ENCODE measurements at places on chromosomes 1 and 21. TPM values are rescaled to one million over a fixed set of nuclear protein-coding genes. Genes with fewer than 3 reads are reported as not detected.
A peak's percentile ranks its signal among the peaks of the same experiment; 100 is the strongest.

Gene RIPPLY3
- total RNA-seq: not detected

DNA sequence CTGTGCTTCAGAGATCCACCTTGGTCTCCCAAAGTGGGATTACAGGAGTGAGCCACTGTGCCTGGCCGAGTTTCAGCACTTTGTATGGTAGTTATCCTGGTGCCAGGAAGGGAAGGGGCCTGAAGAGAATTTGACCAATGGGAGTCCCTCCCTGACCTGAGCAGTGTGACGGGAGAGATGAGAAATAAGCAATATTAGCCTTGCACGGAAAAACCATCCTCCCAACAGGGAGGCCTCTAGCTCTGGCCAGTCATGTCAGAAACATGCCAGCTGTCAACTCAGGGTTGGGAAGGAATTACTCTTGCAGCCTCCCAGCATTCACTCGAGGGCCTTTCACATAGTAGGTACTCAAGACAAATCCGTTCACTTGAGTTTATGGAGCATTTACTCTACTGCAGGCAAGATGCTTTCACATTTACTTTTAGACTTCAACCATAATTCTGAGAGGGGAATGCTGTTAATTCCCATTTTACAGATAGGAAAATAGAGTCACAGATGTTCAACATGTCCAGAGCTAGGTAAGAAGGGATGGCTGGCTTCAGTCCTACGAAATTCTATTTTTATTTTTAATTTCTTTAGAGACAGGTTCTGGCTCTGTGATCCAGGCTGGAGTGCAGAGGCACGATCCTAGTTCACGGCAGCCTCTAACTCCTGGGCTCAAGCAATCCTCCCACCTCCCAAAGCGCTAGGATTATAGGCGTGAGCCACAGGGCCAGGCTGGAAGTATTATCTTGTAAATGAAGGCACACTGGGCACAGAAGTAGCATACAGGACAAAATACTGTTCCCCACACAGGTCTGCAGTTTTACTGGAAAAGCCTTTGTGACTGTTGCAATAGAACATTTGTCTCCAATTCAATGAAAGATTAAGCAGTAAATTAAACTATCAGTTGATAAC, 3.2 kb upstream of the ATP13A2 start:
- H3K27me3 ChIP-seq: no peaks in the 10 kb centered on the region
- no peak overlapping the region for H3K27ac ChIP-seq
- H3K4me1 ChIP-seq: no peaks in the 10 kb centered on the region
- H3K36me3 ChIP-seq: peaks cover 11% of the 10 kb centered on the region
- DNase-seq: no peak

DNA sequence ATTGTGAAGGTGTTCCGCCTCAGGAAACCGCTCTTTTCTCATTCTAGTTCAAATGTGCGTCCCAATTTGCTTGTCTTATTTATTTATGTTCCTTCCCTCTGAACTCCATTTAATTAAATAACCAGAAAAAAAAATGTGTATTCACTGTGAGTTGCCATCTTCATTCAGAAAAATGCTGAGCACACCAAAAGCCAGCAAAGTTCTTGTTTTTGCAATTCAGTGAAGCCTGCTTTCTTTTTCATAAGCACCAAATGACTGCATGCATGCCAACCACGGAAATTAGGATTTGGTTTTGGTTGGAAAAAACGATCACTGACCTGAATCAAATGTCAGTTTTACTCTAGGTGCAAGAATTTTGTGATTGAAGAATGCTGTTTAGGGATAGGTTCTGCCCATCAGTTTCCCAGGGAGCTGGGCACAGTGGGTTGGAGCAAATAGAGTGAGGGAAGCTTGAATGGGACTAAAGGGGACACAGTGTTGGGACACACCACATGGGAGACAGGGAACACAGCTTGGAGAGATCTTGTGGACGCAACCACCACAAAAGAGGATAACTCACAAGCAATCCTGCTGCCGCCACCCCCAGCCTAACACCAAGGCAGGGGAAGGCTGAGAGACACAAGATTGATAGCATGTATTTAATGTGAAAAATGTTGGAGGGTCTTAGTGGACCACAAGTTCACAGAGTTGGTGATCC, 183.4 kb upstream of the GALNT2 start:
- no peak overlapping the region for H3K4me3 ChIP-seq
- DNase-seq: no peak
- no peaks in the 10 kb centered on the region for H3K4me1 ChIP-seq
- no peaks in the 10 kb centered on the region for H3K27me3 ChIP-seq

DNA sequence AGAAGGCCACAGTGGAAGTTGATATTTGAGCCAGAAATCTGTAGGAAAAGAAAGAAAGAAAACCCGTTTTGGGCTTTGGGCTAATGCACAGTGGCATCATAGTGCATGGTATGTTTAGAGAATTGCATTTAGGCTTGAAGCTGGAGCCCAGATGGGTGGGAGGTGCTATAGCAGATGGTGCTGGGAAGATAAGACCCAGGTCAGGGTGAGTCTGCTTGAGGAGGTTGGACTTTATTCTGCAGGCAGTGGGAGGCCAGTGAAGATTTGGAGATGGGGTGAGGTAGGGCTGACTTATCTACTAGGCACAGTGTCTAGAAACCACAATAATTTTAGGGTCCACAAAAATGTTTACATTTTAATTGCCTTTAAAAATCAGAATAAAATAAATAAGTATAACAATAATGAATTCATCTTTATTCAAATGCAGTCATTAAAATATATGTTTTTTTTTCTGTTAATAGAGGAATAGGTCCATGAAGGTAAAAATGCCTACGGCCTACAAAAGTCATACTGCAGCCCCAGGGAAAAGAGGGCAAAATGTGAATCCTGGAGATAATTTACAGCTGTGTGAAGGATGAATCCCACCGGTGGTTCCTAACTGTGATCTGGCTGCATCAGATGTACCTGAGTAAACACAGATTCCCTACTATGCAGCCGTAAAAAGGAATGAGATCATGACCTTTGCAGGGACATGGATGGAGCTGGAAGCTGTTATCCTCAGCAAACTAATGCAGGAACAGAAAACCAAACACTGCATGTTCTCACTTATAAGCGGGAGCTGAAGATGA, 8.7 kb downstream of the DNAJC6 start:
- H3K4me3 ChIP-seq: no peak overlapping the region
- H3K4me1 ChIP-seq: peaks cover 9% of the 10 kb centered on the region
- H3K27me3 ChIP-seq: no peaks in the 10 kb centered on the region
- DNase-seq: no peak
- H3K27ac ChIP-seq: no peak overlapping the region

- no peak overlapping the region for H3K27ac ChIP-seq
- H3K4me1 ChIP-seq: no peaks in the 10 kb centered on the region
- H3K4me3 ChIP-seq: no peak overlapping the region
- H3K36me3 ChIP-seq: no peaks in the 10 kb centered on the region
- peak; percentile 65 for DNase-seq
- no peaks in the 10 kb centered on the region for H3K27me3 ChIP-seq
Measured at GRCh38 chr1:94636624-94637023, 95.1 kb upstream of the F3 start.

DNA sequence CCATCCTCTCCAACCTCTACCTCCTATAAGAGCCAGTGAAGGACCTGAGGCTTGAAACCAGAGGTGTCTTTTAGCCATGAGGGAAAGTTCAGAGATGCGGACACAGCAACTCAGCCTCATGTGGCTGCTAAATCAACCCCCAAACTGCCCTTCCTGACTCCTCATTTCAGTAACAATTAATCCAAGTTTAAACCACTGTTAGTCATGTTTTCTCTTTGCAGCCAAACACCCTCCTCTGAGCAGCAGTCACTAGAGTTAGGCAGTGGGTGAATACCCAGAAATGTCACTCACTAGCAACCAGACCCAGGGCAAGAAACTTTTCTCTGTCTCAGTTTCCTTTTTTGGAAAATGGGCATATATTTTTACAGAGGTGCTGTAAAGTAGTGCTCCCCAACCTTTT, 71.2 kb downstream of the KCNJ15 start:
- no peaks in the 10 kb centered on the region for H3K27me3 ChIP-seq
- no peak overlapping the region for H3K27ac ChIP-seq
- DNase-seq: no peak
- H3K4me1 ChIP-seq: no peaks in the 10 kb centered on the region

DNA sequence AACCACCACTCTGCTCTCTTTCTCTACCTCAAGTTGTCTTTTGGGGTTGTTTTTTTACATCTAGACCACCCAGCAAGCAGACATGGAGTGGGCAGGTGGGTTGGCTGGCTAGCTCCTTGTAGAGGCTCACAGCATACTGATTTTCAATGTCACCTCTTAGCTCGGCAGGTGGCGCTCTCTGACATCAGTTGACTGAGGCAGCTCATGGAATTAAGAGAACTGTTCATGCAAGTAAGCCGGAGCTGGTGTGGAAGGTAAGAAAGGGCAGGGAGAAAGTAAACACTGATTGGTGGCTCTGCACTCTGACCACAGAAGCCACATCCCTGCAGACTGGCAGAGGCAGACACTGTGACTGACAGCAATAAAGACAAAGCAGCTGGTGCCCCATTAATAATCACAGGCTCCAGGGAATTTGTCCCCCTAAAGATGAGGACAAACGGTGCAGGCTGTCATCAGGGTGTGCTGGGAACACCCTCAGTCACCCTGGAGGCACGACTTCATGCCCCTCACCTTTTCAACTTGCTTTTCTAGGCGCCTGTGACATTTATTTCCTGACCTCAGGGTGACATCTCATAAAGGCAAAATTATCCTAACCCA, 226.8 kb downstream of the LMX1A start:
- no peak overlapping the region for H3K27ac ChIP-seq
- H3K4me3 ChIP-seq: no peak overlapping the region
- peaks cover 62% of the 10 kb centered on the region for H3K27me3 ChIP-seq
- no peaks in the 10 kb centered on the region for H3K4me1 ChIP-seq
- DNase-seq: peak; percentile 59
- no peaks in the 10 kb centered on the region for H3K36me3 ChIP-seq

DNA sequence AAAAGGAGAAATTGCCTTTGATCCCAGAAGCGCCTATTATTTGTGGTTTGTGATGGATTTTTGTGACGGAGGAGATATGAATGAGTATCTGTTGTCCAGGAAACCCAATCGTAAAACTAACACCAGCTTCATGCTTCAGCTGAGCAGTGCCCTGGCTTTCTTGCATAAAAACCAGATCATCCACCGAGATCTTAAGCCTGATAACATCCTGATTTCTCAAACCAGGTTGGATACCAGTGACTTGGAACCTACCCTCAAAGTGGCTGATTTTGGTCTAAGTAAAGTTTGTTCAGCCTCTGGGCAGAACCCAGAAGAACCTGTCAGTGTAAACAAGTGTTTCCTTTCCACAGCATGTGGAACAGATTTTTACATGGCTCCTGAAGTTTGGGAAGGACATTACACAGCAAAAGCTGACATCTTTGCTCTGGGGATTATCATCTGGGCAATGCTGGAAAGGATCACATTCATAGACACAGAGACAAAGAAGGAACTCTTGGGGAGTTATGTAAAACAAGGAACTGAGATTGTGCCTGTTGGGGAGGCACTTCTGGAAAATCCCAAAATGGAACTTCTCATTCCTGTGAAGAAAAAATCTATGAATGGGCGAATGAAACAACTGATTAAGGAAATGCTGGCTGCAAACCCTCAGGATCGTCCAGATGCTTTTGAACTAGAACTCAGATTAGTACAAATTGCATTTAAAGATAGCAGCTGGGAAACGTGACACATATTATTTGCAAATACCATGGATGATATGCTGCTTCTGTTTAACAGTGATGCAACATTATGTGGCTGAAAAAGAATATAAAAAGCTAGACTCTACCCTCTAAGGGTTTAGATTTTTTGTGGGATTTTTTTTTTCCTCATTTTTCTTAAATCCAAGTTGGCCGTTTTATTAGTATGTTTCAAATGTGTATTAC, 10.5 kb downstream of the PDIK1L start:
- peak; percentile 52 for DNase-seq
- H3K27ac ChIP-seq: peak overlapping the region; percentile 62
- H3K4me1 ChIP-seq: peaks cover 26% of the 10 kb centered on the region
- H3K36me3 ChIP-seq: peaks cover 28% of the 10 kb centered on the region
- H3K4me3 ChIP-seq: no peak overlapping the region

Gene GRIK3
- total RNA-seq: 0.09 TPM

- DNase-seq: no peak
- no peaks in the 10 kb centered on the region for H3K36me3 ChIP-seq
- H3K27ac ChIP-seq: no peak overlapping the region
Measured at GRCh38 chr1:210516697-210517459, 188.2 kb downstream of the HHAT start.

DNA sequence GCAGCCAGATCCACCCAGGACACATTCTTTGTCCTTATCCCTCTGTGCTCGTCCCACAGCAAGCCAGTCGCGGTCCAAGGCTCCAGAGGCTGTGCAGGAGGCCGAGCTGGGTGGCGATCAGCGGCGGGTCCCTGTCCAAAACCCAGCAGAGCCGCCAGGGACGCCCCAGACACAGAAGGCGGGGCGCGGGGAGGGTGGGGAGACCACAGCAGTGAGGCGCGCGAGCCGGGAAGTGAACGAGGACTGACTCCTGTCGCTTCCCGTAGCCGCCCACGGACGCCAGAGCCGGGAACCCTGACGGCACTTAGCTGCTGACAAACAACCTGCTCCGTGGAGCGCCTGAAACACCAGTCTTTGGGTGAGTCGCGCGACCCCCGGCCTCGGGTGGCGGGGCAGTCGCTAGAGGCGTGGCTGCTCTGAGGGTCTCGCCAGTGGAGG, at the start of gene LGALS8:
Gene LGALS8, plus strand, starts transcription at position 279 of the 438 bp plus-strand sequence. CDS start 2,089 bp downstream, outside the sequence.
- peak within 1 kb of the TSS; percentile 42 for H3K4me3 ChIP-seq
- H3K27ac ChIP-seq: no peak within 1 kb of the TSS
- no peaks in the 10 kb centered on the region for H3K27me3 ChIP-seq
- DNase-seq: peak; percentile 64
- no peaks in the 10 kb centered on the region for H3K36me3 ChIP-seq

- no peaks in the 10 kb centered on the region for H3K27me3 ChIP-seq
- H3K36me3 ChIP-seq: no peaks in the 10 kb centered on the region
- H3K27ac ChIP-seq: no peak overlapping the region
- no peaks in the 10 kb centered on the region for H3K4me1 ChIP-seq
- no peak overlapping the region for H3K4me3 ChIP-seq
- DNase-seq: no peak
Measured at GRCh38 chr1:230516889-230517288, 90.8 kb upstream of the PGBD5 start.

DNA sequence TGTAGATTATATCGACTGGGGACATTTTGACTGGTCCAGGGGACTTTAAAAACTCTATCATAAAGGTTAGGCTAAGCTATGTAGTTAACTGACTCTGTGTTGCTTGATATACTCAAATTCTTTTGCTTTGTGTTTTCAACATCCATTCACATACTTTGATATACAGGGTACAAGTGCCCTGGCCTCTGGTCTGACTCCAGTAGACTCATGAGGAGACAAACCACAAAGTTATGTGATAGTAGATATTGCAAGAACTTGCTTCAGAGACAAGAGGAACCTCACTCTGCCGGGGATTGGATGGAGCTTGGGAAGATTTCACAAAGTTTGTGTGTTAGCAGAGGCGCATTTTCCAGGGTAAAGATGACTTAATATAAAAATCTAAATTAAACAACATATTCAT, 1.3 kb downstream of the GORAB start:
- peaks cover 4% of the 10 kb centered on the region for H3K36me3 ChIP-seq
- peaks cover 8% of the 10 kb centered on the region for H3K4me1 ChIP-seq
- no peak for DNase-seq
- peak overlapping the region; percentile 61 for H3K4me3 ChIP-seq
- no peak overlapping the region for H3K27ac ChIP-seq

Data from cardiac muscle cell (in vitro differentiated cells and primary cell).